NCI-H1436 treated with DMSO at 0.1 percent for 48 hours (cell line): ENCODE measurements at places on chromosomes 12 and 14.

DNA sequence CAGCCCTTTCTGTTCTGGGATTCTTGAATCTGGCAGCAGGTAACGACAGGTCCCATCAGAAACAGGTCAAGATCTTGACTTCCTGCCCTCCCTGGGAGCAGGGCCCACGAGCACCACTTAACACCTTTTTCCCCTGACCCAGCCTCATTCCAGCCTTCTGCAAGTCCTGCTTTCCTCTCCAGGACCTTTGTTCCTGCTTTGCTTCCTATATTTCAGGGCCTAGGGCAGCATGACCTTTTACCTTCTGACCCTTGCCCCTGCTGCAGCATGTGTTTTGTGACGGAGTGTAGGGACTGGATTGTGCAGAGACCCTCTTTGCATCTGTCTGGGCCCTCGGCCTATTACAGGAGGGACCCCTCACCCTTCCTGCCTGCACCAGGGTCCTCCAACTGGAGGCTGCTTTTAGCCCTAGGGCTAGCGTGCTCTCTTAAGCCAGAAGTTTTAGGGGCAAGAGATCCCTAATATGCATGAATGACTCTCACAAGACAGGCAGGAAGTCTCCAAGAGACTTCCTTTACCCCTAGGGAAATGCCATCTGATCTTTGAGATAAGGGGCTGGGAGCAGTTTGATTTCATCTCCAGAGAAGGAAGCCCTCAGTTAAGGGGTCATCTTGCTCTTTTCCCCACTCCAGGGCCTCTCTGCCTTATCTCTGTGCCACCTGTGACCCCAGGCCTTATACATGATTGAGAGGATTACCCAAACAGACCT, 209.4 kb upstream of the BCL2L14 start:
- DNase-seq = no peak

- DNase-seq = no peak
Observed at GRCh38 chr14:50666772-50667683, 1.1 kb downstream of the SAV1 start.

GRCh38 chr12:110282956-110283817, 2.1 kb downstream of the ATP2A2 start:
- DNase-seq = no peak

GRCh38 chr12:43114316-43114715, 437.7 kb downstream of the ADAMTS20 start:
- no peak for DNase-seq

DNA sequence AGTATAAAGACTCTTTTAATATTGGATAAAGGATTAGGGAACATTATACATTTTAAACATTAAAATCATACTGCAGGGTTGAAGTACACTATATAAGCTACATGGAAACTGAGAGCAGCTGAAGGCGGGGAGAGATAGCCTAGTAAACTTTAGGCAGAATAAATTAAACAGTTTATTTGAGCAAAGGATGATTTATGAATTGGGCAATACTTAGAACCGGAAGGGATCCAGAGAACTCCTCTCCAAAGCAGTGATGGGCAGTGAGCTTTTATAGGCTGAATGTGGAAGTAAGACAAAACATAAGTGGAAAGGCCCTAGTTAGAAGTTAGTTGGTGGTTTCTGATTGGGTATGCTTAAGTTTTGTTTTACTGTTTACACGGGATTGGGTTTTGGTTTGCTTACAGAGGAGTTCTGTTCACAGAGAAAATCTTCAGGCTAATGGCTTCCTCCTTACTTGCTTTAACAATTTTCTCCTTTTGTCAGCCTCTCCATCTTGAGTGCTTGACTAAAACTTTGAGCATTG, 18.9 kb downstream of the LEMD3 start:
- DNase-seq = no peak

DNA sequence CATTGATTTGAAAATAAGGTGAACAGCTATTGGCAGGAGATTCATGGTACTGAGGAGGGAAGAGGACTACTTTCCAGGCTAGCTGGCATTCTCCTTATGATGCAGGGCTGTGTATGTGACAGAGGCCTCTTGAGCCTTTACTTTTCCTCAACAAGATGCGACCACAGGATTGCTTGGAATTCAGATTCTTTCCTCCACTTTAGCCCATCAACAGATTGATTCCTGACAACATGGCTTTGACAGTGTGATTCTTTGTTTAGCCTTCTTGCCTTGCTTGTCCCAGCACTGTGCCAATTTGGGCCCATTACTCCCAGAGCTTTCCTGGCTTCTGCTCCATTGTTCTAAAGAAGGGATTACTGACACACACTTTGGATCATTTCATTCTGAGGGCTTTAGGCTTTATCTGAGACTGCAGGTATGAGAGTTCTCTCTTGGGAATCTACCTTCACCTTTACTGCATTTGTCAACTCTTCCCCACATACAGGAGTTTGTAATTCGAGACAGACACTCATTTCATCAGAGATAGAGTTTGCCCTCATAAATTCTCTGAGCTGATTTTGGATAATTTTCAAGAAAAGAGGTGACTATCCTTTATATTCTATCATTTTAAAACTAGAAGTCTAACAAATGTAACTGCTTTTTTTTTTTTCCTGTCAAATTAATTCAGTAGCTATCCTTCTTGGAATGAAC, 206.4 kb upstream of the GZMB start:
- DNase-seq = no peak

GRCh38 chr12:41142376-41142775, 45.7 kb upstream of the PDZRN4 start:
- DNase-seq = no peak

- DNase-seq = no peak
Observed at GRCh38 chr14:64683264-64683663, 21.0 kb upstream of the PLEKHG3 start.

DNA sequence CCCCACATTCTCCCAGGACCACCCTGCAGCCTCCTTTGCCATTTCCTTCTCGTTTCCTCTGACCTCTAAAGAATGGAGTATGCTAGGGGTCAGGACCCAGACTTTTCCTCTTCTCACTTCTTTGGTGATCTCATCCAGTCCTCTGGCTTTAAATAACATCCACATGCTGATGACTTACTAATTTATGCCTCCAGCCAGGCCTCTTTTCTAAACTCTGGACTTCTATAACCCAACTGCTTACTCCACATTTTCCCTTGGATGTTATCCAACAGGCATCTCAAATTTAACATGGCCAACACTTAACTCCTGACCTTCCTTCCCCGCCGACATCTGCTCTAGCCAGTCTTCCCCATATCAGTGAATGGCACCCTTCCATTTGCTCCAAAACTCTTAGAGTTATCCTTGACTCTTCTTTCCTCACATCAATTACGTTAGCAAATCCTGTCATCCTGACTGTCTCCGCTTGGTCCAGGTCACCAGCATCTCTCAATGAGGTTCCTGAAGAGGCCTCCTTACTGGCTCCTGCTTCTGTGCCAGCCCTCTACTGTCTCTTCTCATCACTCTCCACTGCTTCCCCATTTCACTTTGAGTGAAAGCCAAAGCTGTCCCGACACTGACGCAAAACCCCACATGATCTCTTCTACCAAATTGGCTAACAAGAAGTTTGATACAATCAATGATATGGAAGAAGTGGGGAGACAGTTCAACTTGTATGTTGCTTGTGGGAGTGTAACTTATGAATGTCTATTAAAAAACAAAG, 42.7 kb downstream of the TMBIM6 start:
- no peak for DNase-seq

- no peak for DNase-seq
Observed at GRCh38 chr12:46692606-46693005, 133.2 kb downstream of the SLC38A4 start.

DNA sequence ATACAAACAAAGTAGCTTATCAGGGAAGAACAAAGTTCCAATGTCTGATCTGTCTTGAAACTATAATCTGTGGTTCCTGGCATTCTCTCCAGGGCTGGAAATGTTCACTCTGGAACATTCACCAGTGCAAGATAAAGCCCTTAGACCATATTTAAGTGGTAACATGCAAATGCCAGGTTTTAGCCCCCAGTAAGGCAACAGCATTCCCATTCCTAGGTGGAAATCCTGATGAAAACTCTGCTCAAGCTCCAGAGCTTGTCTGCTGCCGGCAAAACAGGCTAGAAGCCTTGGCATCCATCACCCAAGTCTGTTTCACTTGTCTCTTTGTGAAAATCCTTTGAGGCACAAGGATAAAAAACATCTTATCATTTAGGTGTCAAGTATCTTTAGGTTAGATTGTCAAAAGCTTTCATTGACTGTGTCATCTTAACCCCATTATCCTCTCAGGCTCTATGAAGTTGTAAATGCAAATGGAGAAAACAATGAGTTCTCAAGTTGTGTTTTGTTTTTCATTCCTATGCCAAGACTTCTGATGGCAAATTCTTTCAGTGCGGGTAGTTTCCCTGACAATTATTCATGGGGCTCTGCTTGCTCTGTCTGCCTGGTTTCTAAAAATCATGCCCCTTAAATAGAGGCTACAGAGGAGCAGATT, 344.7 kb downstream of the NELL2 start:
- DNase-seq = no peak

DNA sequence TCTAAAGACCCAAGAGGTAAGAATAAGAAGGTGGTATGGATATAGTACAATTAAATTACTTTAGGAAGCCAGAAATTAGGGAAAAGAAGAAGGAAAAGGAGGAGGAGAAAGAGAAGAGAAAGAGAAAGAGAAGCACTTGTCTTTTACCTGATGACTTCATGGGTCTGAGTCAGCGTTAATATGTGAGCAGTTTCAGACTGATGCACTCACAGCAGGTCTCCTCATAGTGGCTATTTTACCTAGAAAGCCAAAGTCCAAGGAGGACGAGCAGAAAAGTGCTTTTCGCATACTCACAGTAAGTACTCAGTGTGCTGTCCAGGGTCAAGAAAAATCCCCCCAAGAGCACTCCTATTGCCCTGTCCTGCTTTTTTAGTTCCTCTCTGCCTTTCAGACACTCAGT, 222.1 kb downstream of the C12orf42 start:
- DNase-seq = no peak

DNA sequence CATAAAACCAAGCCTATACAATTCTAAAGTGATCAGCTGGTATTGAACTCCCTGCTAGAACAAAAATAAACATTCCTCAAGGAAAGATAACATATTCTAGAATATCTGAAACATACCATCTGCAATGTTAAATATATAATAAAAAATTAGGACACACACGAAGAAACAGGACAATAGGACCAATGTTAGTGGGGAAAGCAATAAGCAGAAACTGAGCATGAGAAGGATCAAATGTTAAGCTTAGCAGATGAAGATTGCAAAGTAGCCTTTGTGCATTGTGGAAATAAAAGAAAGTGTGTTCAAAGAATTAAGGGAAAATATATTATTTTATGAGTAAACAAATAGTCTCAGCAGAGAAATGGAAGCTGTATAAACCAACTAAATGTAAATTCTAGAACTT, 180.8 kb downstream of the EPS8 start:
- DNase-seq = no peak

- DNase-seq = no peak
Observed at GRCh38 chr14:70392676-70393075, 24.2 kb downstream of the SYNJ2BP start.

- no peak for DNase-seq
Observed at GRCh38 chr14:91365552-91365951, 52.1 kb downstream of the CCDC88C start.

GRCh38 chr12:67147447-67147846, 121.7 kb upstream of the CAND1 start:
- DNase-seq = no peak

- DNase-seq = no peak
Observed at GRCh38 chr12:93526786-93527428, 45.6 kb upstream of the SOCS2 start.

GRCh38 chr12:110574044-110574443, 9.1 kb downstream of the PPTC7 start:
- no peak for DNase-seq

GRCh38 chr14:64673748-64674147, 30.5 kb upstream of the PLEKHG3 start:
- DNase-seq = no peak

DNA sequence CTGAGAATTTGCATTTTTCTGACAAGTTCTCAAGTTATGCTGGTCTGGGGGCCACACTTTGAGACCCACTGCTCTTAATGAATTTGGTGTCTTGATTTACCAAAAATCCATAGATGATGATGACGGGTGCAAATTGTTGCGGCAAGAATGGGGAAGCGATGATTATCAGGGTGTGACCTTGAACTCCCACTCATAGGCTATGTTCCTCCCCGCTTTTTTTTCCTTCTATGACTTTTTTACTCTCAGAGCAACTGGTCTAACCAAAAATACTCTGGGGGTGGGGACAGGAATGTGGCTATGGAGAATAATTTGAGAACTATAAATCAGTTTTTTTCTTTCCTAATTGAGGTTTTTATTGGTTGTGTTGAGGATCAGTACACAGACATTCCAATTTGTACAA, 83.6 kb downstream of the PPFIBP1 start:
- DNase-seq = no peak

GRCh38 chr12:50564237-50564947, 59.6 kb downstream of the DIP2B start:
- no peak for DNase-seq

DNA sequence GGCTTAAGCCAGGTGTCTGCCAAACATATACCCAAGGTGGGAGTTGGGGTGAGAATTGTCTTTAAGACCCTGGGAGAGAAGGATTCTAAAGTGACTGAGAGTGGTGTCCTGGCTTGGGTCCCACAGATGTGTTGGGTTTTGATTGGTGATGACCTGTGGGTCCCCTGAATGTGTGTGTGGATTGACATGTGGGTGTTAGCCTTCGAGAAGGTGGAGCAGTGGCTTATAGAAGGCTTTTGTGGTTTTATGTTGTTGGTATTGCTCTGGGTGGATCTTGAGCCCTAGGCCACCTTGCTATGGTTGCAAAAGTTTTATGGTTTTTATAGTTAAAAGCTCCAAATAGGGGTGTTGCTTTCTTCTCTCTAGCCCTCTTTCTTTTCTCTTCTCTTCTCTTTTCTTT, 29.7 kb downstream of the PLEKHG3 start:
- no peak for DNase-seq

DNA sequence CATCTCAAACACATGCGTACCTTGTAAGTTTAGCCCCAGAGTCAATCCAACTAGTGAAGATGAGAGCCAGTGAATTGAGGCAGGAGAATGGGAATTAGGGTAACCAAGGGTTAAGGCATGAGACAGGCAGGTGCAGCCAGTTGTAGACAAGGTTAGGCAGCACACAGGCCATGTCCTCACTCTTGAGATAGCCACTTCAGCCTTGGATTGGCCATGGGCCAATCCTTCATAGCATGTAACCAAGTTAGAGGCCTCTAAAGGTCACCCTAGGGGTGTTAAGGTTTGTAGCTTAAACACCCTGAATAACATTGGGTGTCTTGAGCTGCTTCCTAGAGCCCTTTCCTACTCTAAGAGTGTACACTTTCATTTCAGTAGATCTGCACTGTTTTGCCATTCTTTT, 208.2 kb upstream of the RBM19 start:
- DNase-seq = no peak

GRCh38 chr12:19093218-19093617, 36.3 kb upstream of the PLEKHA5 start:
- no peak for DNase-seq
